Germinal center (tissue), 1 donor: ENCODE measurements at places on chromosomes 1 and 21.

DNA sequence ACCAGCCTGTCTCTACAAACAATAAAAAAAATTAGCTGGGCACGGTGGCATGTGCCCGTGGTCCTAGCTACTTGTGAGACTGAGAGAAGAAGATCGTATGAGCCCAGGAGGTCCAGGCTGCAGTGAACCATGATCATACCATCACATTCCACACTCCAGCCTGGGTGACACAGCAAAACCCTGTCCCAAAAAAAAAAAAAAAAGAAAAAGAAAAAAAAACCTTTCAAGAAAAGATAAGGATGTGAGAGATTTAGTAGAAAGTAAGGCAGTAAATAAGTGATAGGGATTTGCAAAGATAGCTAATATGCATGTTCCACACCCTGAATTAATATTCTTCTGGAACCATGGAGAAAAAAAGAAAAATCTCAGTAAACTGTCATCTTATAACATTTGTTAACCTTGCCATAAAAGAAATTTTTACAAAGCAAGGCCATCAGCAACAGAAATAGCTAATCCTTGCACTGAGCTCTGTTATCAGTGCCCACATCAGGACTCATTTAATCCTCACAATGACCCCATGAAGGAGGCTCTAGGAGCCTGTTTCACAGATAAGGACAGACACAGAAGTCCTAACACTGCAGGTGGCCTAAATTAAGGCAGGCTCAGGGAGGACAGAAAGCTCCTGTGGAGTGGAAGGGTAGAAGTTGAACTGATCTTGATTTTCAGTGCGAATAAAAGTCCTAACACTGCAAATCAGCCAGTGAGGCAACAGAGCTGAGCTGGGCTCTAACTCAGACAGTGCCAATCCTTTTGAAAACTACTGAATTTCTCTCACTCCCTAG, 7.6 kb downstream of the GNB1 start:
- no peak for DNase-seq

- DNase-seq, result no peak
Measured at GRCh38 chr1:31632649-31633048, 12.0 kb downstream of the PEF1 start.

DNA sequence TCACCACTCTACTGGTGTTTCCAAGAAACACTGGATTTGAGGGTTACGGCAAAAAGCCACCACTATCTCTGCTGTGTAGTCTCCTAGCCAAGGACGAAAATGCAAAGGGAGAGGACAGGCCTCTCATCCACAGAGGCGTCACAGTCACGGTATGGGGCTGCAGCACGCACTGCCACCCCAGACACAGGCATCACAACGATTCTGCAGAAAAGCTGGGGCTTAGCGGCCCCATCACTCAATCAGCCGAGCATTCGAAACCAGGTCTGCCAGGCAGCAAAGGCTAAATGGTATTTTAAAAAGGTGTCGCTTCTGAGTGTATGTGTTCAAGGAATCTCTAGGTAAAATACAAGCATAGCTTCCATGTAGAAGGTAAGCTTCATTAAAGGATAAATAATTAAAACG, 1.4 kb downstream of the RIPK4 start:
- DNase-seq, result no peak

DNA sequence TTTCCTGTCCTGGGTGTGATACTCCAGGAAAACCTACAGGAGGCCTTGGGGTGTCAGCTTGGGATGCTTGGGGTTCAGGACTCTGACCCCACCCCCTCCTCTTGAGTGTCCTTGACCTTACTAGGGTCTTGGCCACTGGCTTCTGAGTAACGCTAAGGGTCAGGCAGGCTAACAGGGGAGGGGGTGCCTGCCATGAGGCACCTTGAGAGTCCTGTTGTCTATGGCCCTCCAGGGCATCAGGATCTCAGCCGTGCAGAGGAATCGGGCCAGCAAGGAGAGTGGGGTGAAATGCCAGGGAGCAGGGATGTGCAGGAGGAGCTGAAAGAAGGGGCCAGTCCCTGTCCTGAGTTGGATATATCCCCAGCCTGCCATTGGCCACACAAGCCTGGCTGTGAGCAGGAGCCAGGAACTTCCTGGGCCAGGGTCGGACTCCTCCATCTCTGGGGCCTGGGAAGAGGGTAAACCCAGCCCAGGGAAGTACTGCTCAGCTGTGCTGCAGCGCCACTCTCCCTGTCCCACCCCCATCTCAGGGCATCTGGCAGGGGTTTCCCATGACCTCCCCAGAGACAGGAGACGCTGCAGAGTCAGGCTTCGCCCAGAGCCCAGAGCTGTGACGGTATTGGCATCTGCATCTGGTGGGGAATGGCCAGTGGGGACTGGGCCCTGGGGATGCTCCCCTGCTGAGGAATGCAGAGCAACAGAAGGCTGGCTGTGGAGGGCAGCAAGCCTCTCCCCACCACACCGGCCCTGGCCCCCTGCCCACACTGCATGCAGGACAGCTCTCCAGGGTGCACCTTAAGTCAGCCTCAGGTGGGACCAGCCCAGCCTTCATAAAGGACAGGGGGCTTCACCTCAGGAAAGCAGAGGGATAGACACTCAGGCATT, 6.3 kb downstream of the KIF21B start:
- DNase-seq, result peak; percentile 49

GRCh38 chr1:169904834-169905233, 11.1 kb upstream of the SCYL3 start:
- DNase-seq, result no peak

DNA sequence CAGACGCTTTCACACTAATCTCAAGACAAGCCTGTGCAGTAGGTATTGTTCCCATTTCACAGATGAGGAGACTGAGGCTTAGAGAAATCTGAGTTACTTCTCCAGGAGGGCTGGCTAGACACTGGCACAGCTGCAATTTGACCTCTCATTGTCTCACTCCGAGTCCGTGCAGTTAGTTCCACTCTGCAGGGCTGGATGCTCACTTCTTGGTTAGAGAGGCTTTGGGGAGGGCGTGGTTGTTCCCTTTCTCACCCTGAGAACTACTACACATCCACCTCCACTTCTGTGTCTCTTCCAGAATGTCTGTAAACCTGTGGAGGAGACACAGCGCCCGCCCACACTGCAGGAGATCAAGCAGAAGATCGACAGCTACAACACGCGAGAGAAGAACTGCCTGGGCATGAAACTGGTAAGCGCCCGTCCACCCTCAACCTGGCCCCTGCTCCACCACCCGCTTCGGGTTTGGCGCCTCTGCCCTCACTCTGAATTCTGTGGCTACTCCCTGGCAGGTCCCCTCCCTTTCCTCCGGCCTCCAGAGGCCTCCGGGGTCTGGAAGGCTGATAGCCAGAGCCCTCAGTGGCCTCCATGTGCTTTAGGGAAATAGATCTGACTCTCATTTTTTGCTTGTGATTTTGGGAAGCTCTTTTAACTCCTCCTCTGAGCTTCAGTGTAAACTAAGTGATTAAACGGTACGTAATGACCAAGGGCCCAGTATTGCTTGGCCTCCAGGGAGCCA, 29.1 kb downstream of the EIF2D start:
- no peak for DNase-seq

DNA sequence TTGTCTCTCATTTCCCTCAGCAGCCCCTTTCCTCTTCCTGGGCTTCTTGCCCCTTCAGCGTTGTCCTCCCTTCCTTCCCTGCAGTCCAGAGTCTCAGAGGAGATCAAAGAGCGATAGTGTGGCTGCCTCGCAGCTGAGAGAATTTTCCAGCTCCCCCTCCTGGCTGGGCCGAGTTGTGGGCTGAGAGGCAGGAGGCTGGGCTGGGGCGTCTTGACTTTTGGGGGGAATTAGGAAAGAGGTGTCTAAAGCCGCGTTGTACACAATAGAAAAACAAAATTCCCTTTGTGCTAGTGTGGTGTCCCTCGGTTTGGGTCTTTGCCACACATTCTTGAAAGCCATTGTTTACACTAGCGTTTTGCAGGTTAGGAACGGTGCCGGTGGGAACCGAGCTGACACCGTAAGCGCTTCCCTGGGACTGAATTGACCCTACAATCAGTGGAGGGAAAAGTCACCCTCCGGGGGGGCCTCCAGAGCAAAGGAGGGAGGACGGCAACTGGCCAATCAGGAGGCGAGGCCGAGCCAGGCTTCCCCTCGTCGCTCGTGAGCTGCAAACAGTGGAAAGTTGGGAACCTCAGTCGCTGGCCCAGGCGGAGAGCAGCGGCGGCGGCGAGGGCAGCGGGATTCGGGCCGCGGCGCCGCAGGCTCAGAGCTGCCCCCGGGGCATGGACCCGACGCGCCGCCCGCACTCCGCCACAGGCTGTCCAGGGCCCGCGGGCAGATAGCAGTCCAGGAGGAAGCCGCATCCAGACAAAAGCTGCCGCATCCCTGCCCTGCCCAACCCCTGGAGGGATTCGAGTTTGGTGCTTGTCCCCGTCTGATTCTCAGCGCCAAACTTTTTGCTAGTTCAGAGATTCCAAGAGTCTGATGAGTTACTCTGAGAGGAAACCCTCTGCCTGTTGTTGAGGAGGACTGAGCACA, at the start of gene HMCN1:
Gene HMCN1, plus strand, starts transcription at position 574 of the 918 bp plus-strand sequence. CDS start 389 bp downstream, outside the sequence.
- DNase-seq, result no peak

- no peak for DNase-seq
Measured at GRCh38 chr1:203992440-203992839, 80.5 kb upstream of the SOX13 start.

DNA sequence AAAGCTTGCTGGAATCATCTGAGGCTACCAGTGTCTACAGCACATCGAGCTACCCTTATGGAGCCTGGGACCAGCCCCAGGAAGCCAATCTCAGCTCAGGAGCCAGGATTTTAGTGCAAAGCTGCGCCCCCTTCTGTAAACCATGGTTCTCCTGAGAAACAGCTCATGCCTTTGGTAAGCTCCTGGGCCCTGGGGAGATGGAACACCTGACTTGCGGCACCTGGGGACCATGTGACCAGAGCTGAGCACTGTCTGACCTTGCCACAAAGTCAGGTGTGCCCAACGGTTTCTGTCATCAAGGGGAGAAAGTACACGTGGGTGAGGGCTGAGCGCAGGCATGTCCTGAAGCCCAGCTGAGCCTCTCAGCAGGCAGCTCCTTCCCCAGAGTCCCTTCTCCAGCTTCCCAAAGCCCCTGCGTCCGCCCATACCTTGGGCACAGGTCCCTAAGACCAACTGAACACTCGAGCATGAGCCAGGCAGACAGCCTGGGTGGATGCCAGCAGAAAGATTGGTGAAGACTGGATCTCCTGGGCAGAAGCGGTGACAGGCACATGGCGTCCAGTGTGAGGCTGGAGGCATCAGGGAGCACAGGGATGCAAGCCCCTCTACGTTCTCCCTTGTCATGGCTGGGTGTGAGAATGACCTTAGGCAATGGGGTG, 57.9 kb upstream of the TENT5B start:
- no peak for DNase-seq

DNA sequence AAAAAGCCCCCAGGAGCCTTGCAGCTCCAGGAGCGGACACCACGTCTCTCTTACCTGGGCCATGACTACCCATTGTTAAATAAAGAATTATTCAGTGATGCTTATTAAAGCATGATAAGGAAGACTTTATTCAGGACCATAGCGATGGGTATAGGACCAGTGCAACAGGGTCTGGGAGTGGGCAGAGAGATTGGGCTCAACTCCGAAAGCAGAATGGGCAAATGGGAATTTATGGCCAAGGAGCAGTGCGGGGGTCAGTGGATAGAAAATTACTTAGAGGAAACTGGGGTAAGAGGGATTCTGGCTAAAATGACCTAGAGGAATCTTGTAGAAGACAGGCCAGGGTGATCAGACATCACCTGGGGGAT, 580 bp upstream of the ATP5PO start:
- no peak for DNase-seq

GRCh38 chr1:58201492-58202106, 344.9 kb downstream of the OMA1 start:
- no peak for DNase-seq

- DNase-seq, result no peak
Measured at GRCh38 chr1:97091679-97092078, 370.1 kb downstream of the PTBP2 start.

GRCh38 chr1:201022820-201023516, 546 bp downstream of the KIF21B start:
- peak; percentile 45 for DNase-seq
